ENCODE measurements at places on chromosomes 3 and 15.

- DNase-seq: no peak
Observed at GRCh38 chr3:146382386-146382785, 87.0 kb downstream of the PLSCR2 start.

- no peak for DNase-seq
Observed at GRCh38 chr3:101812895-101813294, 33.9 kb downstream of the NXPE3 start.

DNA sequence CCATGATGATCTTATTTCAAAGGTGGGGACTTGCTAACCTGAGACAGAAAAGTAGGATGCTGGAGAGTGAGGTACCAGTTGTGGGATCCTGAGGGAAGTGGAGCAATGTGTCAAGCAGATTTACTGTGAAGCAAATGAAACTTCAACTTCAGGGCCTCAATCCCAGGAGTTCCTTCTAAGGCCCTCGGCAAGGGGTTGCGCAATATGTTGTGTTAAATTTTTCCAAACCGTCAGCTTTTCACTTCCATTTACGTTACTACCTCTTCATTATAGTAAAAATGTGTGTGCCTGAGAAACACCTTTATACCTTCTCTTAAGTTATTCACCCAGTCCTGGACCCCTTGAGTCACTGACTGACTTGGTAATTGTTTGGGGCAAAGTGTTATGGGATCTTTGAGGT is 42.5 kb upstream of the KCNH8 start:
- DNase-seq: no peak

GRCh38 chr15:63015618-63016017 is 26.9 kb upstream of the TPM1 start:
- DNase-seq: no peak

- DNase-seq: no peak
Observed at GRCh38 chr3:140056047-140056446, 121.1 kb downstream of the CLSTN2 start.

- DNase-seq: no peak
Observed at GRCh38 chr3:30477149-30477921, 129.1 kb upstream of the TGFBR2 start.

DNA sequence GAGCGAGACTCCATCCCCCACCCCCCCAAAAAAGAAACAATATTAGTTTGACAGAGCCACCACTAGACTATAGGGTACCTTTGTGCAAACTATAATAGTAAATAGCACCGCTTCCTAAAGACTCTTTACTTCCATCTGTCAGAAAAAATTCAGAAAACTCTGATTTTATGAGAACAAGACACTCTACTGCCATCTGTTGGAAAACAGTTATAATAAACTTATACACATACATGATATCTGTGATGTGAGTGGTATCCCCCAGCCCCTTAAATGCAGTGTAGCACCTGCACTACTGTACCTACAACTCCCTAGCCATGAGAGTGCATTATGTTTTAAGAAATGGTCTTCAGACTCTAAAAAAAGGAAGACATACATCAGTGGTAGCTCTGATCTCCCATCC is 47.1 kb upstream of the CTDSPL start:
- DNase-seq: peak; percentile 16

- DNase-seq: no peak
Observed at GRCh38 chr3:140584549-140584948, 93.3 kb upstream of the TRIM42 start.

- DNase-seq: no peak
Observed at GRCh38 chr15:54424171-54424570, 445.9 kb downstream of the UNC13C start.

- no peak for DNase-seq
Observed at GRCh38 chr3:4888913-4889846, 90.1 kb upstream of the BHLHE40 start.

DNA sequence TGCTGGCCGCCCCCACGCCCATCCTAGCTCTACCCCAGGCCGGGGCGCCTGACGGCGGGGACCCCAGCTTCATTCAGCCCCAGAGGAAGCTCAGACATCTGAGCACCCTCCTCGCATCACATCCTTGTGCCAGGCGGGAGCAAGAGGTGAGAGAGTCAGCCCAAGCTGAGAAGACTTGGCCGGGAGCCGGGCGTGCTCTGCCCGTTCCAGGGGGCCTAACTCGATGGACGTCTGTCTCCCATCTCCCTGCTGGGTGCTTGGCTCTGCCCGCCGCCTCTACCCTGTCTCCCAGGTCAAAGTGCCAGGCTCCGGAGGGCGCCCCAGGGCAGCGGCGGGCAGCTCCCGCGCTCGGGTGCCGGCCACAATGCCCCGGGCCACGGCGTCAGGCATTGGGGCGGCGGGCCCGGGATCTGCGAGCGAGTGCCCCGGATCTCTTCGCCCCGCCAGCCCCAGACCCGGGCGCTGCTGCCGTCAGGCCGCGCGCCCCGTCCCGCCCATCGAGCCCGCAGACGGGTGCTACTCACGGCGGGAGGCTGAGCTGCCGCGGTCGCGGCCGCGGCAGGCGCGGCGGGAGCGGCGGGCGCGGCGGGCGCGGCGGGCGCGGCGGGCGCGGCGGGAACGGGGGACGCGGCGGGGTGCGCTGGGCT is 388 bp downstream of the DAPK2 start:
- peak; percentile 15 for DNase-seq

DNA sequence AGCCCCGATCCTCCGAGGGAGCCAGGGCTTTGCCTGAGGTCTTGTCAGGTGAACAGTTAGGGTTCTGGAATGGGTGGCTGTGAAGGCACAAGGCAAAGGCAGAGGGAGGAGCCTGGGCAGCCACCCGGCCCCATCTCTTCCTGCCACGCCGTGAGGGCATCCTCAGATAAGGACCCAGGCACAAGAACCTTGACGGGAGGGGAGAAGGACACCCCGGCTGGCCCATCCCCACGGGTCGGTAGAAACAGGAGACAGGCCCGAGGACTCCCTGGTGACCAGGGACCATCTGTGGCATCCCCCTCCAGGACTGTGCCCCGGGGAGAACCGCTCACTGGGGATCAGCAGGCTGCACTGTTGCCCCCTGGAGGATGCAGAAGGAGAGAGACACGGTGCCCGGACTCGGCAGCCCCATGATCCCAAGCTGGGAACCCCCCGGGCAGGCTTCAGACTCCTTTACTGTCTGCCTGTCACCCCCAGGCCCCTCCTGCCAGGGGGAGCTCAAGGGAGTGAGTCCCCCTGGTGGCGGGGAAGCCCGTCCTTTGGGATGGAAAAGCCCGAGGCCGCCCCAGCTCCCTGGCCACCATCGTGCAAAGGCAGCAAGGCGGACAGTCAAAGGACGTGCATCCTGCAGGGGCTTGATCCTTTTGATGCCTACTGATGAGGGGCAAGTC is 12.3 kb upstream of the PCSK6 start:
- DNase-seq: no peak

DNA sequence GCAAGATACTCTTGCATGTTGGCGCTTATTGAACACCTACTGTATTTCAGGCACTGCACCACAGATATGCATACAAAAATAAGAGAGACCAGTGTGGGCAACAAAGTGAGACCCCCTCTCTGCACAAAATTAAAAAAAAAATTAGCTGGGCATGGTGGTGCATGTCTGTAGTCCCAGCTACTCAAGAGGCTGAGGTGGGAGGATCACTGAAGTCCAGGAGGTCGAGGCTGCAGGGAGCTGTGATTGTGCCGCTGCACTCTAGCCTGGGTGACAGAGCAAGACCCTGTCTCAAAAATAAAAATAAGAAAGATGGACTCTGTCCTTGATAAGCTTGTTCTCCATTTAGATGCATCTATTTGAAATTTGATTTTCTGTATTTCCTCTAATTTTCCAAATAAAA is 20.8 kb downstream of the FEM1B start:
- DNase-seq: no peak

DNA sequence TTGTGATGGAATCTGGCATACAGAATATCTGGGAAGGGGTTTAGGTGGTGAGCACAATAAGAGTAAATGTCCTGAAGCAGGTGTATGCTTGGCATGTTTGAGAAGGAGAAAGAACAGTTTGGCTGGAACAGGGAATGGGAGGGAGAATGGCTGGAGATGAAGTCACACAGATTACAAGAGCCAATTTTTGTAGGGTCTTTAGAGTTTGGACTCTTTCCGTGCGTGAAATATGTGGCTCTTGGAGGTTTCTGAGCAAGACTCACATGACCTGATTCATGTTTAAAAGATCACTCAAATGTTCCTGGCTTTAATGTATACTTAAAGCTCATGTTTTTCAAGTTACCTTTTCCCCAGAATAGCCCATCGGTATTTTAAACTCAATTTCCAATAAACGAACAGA is 32.8 kb downstream of the SPRED1 start:
- no peak for DNase-seq
